Stimulated activated CD8-positive, alpha-beta memory T cell treated with anti-CD3 and anti-CD28 coated beads, Interleukin-7, amount 100 ng/mL, for 48 hours (primary cell): ENCODE measurements at places on chromosomes 7 and 10.

DNA sequence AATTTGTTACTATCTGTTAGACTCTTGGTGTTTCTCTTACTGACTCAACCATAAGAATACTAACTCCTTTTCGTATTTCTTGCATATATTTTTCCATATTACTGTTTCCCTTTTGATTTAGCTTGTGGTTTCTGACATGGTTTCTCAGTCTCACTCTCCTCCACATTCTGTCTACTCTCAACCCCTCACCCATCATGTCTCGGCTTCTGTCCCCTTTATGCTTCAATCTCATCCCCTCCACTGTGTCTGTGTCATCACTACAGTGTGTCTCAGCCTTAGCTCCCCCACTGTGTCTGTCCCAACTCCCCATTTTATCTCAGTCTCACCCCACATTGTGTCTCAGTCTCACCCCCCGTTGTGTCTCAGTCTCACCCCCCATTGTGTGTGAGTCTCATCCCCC lies 126.9 kb downstream of the VIPR2 start:
- peak; percentile 18 for DNase-seq

GRCh38 chr7:136336932-136337331 lies 359.8 kb upstream of the MTPN start:
- no peak for DNase-seq

- no peak for DNase-seq
Measured at GRCh38 chr10:80277567-80278250, 11.7 kb downstream of the MAT1A start.

DNA sequence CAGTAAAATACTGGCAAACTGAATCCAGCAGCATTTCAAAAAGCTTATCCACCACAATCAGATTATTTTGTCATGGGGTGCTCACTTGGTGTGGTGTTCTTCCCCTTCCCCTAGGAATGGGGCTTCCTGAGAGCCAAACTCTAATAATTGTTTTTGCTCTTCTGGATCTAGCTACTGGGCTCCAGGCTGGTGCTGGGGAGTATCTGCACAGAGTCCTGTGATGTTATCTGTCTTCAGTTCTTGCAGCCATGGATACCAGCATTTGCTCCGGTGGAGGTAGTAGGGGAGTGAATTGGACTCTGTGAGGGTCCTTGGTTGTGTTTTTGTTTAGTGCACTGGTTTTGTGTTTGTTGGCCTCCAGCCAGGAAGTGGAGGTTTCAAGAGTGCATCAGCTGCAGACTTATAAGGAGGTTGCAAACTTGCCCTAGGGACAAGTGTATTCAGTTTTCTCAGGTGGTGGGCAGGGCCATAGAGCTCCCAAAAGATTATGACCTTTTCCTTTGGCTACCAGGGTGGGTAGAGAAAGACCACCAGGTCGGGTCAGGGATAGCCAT lies 308.5 kb upstream of the MAGI2 start:
- DNase-seq: no peak

DNA sequence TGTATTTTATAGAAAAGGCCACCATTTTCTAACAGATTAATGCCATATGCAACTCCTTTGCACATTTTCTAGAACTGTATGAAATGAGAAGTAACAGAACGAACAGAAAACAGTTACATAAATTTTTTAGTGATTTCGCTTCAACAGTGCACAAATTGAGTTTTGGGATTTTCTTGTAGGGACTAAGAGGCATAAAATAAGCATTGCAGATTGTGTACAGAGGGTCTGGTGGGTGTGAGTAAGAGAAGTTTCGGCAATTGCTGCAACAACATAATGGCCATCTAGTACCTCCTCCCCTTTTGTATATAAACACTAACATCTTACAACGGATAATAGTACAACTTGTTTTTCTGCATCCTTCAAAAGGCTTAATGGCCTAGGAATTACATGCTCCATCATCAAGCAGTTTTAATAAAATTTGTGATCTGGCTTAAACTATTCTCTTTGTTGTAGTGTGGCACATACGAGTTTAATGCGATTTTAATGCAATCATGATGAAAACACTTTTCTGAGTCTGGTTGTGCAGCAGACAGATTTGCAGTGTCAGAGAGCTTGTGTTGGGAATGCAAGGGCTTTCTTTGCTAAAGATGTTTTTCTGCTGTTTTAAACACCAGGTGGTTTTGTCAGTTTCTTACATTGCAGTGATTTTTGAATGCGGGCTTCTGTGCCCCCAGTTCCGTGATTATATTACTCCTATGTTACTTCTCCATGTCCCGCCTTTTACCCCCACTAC lies 2.9 kb downstream of the GLCCI1 start:
- DNase-seq: no peak
